ENCODE measurements at places on chromosomes 2 and 18.

DNA sequence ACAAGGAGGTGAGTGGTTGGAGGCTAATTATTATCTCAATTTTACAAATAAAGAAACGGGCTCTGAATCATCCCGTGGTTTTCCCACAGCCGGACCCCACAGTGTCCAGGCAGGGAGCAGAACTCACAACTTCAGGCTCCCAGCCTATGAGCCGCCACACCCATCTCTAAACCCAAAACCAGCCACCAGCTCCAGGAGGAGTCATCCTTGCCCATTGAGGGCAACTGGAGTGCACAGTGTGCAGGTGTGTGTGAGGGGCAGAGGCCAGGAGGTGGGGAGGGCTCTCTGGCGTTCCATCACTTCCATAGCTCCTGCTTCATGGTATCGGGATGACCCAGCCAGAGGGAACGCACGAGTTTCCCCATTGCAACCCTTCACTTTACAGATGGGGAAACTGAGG is 144.5 kb downstream of the CYP26B1 start:
- DNase-seq, result no peak

DNA sequence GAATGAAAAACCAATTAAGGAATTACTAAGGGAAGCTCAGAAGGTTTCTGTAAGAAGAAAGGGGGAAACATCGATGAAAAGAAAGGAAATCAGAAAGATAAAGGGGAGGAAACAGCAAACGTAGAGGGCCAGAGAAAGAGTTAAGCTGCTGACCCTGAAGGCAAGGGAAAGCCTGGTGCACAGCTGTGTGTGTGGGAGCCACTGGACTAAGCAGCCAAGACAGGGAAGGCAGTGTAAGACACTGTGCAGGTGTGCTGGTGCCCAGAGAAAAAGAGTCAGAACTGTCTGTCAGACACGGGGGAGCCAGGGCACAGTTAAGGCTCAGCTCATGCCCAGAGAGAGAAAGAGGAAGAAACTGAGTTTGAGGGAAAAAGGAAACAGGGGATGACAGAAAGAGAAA is 104.0 kb downstream of the HIBCH start:
- DNase-seq, result no peak

DNA sequence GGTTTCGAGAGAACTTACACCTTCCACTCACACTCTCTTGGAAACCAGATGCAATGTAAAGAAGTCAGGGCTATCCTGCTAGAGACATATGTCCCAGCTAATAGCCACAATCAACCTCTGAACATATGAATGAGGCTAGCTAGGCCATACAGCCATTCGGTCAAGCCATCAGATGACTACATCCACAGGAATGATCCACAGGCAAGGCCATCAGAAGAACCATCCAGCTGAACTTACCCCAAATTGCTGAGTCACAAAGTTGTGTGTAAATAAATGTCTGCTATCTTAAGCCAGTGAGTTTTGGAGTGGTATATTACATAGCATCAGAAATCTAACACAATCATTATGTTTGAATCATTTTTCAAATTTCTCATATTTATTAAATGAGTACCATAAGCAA is 5.2 kb upstream of the SPAST start:
- DNase-seq, result no peak

DNA sequence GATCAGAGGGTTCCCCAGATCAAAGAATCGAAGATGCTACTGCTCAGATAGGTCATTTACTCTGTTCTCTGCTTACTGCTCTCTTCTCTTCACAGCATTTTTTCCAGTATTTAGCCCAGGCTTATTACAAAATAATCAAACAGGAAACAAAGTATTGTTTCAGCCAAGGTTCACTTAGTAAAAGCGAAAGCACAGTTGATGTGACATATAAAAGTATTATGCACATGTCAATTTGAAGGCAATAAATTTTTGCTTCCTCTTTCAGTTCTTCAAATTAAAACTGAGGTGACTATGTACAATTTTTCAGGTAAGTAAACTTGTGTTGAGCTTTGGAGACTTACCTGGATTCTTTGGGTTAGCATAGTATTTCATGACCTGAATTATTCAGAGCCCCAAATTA is 262.8 kb upstream of the CHST9 start:
- DNase-seq, result no peak

DNA sequence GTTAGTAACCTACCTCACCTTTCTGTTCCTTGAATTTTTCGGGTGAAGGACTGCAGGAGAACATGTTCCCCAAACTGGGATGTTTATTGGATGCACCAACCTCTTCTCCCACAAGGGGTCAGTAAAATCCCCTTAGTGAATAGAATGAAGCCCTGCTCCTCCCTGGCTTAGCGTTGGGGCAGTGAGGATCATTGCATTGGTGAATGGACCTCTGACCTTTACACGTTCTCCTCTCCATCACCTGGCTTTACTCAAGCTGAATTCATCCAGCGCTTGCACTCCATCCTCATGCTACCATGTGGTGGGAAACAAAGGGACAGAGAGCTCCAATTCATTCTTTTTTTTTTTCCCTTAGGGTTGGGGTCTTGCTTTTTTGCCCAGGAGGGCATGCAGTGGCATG is 157.2 kb downstream of the MIB1 start:
- DNase-seq, result no peak

DNA sequence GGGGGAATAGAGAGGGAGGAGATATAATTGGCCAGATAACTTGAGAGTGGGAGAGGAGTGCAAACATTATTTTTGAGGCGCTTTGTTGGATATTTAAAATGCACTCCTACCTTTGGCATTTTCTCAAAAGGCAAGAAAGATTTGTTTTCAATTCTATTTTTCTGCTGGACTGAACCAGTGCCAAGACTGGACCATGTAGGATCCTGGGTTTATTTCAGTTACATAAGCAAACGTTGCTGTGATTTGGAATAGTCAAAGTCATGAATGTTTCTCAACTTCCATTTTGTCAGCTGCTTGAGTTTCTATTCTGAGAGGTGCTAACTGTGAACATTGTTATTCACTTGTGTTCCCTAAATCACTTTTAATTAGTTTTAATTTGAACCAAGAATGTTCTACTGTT is 8.9 kb upstream of the CHRNA1 start:
- no peak for DNase-seq

- DNase-seq, result no peak
Measured at GRCh38 chr2:43041661-43042360, 184.6 kb downstream of the ZFP36L2 start.

GRCh38 chr2:147538821-147539220 is 306.0 kb upstream of the ACVR2A start:
- no peak for DNase-seq

DNA sequence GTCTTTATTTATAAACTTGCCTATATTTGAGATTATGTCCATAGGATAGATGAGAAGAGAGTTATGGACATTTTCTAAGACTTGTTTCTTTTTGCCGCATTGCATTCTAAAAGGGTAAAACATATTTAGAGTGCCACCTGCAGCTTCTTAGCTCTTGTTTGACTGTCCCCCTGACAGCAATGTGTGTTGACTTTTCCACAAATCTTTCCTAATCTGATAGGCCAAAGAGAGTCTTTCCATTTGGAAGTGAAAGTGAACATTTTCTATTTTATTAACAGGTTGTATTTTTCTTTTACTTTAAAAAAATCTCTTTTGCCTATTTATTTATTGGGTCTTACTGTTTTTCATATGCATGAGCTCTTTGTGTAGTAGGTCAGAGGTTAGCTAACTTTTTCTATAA is 58.4 kb downstream of the FMNL2 start:
- DNase-seq, result no peak

DNA sequence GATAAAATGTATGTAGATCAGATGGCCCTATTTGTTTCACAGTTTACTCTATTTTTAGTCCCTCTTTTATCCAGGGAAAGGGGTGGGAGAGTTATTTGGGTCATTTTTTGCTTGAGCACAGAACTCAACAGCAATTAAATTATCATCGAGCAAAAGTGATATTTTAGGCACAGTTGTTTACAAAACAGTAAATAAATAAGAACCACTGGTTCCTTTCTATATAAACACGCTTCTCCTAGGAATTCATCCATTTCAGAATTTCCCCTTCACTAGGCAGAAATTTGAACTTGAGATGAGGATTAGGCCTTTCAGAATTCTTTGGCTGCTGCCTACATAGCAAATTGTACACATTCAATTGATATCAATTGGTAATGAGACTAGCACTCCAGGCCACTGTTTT is 812.4 kb downstream of the CNTNAP5 start:
- no peak for DNase-seq

DNA sequence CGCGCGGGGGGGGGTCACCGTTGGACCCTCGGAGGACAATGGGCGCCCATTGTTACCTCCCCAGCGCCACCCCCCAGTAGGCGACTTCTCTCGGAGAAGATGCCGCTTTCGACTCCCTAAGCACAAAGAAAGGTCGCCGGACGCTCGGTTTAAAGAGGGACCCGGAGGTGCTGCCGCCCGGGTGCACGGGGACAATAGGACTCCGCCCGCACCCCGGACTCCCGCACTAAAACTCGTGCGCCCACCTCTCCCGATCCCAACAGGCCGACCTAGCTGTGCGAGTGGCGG is 318 bp upstream of the CDC42EP3 start:
- DNase-seq, result peak; percentile 73

DNA sequence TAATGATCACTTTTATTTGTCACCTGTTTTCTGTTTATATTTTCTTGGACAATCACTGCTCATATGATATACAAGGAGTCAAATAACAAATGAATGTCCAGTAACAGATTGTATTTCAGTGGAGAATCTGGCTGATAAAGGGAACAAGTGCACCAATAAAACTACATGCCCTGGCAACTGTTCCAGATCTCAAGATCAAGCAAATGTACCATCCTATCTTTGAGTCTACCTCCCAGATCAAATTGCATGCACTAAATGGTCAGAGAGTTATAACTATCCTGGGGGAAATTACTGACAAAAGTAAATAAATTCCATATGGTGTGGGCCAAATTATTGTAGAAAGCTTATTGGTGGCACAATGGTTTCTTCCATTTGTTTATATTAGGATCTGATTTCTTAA is 452.8 kb downstream of the MBD2 start:
- DNase-seq, result peak; percentile 27

GRCh38 chr2:181877181-181877664 is 14.3 kb upstream of the ITPRID2 start:
- no peak for DNase-seq

- peak; percentile 50 for DNase-seq
Measured at GRCh38 chr2:216694082-216694825, 1.1 kb downstream of the IGFBP5 start.

DNA sequence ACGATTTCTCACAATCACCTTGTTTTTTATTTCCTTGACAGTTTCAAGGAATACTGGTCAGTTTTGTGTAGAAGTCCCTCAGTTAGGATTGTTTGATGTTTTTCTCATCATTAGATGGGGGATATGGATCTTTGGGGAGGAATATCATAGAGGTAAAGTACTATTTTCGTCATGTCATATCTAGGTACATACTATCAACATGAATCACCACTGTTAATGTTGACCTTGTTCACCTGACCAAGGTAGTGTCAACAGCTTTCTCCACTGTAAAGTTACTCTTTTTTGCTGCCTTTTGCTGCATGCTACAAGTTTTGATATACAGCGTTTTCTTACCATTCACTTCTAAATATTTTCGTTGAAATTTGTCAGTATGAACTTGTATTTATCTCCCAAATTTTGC is 32.7 kb downstream of the NLRC4 start:
- no peak for DNase-seq

GRCh38 chr2:132593171-132593570 is 76.8 kb downstream of the LYPD1 start:
- no peak for DNase-seq

GRCh38 chr2:3108105-3108504 is 269.5 kb downstream of the EIPR1 start:
- no peak for DNase-seq

- no peak for DNase-seq
Measured at GRCh38 chr2:145289946-145290345, 770.0 kb upstream of the ZEB2 start.

GRCh38 chr2:128172191-128172590 is 81.2 kb downstream of the UGGT1 start:
- DNase-seq, result no peak

- DNase-seq, result no peak
Measured at GRCh38 chr2:23434721-23435121, 49.7 kb downstream of the KLHL29 start.

GRCh38 chr2:215507136-215507535 is 71.3 kb upstream of the FN1 start:
- DNase-seq, result no peak

GRCh38 chr18:49460976-49461601 is 644 bp upstream of the DYM start:
- DNase-seq, result no peak

GRCh38 chr2:106107509-106108131 is 86.5 kb downstream of the UXS1 start:
- DNase-seq, result no peak

GRCh38 chr18:42228581-42228980 is 273.5 kb downstream of the PIK3C3 start:
- no peak for DNase-seq

GRCh38 chr2:30336978-30337841 is 105.9 kb downstream of the LBH start:
- DNase-seq, result no peak

- DNase-seq, result peak; percentile 20
Measured at GRCh38 chr2:208466151-208466919, 59.7 kb downstream of the PTH2R start.

DNA sequence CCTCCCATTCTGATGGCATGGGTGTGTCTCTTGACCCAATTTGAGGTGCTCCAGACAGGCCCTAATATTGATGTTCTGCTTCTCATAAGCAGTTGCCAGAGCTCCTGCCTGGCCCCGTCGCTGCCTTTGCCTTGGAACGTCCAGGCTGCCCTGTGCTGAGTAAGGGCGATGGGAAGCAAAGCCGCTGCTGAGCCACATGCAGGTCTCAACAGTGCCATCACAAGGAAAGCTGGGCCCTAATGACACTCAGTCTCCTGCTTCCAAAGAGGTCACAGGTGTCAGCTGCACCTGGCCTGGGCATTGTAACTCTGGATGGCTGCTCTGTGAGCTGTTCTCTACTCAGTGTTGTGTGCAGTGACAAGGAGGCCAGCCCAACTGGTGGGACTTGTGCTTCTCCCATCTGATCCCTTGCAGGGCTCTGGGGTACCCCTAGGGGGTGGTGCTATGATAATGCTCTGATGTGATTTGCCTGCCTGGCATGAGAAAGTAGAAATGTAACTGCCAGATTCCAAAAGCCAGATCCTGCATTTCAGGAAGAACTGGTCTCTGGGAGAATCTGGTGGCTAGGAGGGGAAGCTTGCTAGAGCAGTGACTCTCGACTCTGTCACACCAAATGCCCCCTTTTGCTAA is 8.7 kb downstream of the TTC39C start:
- no peak for DNase-seq

DNA sequence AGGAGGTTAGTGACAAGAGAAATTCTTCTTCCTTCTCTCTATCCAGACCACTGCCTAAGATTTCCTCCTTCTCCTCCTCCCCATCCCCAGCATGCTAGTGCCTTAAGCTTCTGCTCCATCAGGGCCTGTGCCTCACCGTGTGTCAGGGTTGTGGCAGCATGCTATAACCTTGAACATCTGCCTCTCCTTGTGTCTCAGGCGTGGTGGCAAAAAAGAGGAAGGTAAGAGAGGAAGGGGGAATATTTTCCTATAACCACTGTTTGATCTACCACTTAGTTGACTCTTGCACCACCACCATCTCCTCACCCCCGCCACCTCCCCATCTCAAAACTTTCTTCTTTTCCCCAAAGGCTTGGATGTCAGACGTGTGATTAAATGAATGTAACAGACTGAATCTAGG is 38.3 kb upstream of the PEX13 start:
- no peak for DNase-seq
